ENCODE measurements at places on chromosomes 5 and 9.
A peak's percentile ranks its signal among the peaks of the same experiment; 100 is the strongest.

DNA sequence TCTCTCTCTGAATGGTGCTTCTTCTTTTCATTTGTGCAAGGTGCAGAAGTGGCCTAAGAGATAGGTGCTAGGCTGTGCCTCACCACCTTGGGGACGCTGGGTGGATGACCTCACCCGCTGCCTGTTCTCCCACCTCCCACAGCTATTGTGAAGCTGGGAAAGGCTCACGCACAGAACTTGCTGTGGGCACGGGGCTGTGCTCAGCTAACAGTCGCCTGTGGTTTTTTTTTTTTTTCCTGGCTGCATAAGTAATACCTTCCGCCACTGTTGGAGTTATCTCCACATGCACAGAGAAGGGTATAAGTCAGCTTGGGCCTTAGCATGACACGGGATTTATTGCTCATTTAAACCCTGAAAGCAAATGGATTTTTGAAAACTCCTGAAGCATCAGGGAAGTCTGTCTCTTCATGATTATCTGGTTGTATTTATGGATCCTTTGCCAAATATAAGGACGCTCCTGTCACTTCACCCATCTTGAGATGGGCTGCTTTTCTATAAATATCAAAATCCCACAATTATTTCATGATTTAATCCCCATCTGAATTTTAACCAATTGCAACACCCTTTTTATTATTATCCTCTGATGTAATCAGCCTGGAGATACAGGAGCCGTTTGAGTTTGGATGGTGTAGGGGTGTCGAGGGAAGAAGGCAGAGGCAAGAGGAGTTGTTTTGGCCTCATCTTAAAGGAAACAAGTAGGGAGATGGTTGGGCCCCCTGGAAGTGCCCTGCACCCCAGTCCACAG, 9.0 kb downstream of the DBH start:
- DNase-seq, result no peak

GRCh38 chr5:40550481-40550880, 129.2 kb upstream of the PTGER4 start:
- no peak for DNase-seq

DNA sequence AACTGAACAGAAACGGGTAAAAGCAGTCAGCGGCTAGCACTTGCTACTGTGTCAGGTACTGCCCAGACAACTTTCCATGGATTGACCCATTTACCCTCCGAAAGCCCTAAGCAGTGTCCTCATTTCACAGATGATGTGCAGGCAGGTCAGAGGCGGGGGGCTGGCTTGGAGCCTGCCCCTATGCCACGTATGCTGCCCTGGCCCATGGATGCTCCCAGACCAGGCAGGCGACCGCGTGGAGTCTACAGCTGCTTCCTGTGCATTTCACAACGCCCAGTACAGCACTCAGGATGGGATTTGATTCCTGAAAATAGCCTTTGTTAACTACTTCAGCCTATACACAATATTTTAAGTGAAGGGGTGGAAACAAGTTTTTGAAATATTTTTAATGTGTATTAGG, 202.9 kb downstream of the NXNL2 start:
- DNase-seq, result peak; percentile 33

- DNase-seq, result no peak
Measured at GRCh38 chr9:72980183-72980582, 27.3 kb upstream of the ALDH1A1 start.

- DNase-seq, result no peak
Measured at GRCh38 chr5:132686193-132686592, 12.4 kb downstream of the IL4 start.

DNA sequence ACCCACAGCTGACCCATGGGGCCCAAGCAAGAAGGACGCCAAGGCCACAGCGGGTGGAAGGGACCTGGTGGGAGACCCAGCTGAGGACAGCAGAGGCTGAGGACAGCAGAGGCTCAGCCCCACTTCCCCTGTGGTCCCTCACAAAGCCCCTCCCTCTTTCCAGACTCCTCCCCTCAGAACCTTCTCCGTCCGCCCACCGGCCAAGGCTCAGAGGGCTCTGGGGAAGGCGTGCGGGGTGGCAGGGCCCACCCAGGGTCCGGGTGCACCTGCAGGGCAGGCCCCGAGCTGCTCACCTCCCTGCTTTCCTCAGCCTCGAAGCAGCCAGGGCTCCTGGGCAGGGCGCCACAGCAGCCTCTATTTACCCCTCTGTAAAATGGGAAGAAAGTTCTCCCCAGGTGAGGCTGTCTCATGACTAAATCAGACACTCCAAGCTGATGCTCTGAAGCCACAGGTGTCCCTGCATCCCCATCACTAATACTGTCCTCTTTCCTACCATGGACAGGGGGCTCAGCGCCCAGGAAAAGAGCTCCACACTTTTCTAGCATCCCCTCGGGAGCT, 137.9 kb upstream of the PPP1R26 start:
- no peak for DNase-seq

- no peak for DNase-seq
Measured at GRCh38 chr5:152237531-152237930, 167.5 kb downstream of the NMUR2 start.

GRCh38 chr5:1067141-1068121, 44.4 kb downstream of the SLC12A7 start:
- no peak for DNase-seq

- DNase-seq, result no peak
Measured at GRCh38 chr5:143992496-143992895, 178.0 kb downstream of the YIPF5 start.

DNA sequence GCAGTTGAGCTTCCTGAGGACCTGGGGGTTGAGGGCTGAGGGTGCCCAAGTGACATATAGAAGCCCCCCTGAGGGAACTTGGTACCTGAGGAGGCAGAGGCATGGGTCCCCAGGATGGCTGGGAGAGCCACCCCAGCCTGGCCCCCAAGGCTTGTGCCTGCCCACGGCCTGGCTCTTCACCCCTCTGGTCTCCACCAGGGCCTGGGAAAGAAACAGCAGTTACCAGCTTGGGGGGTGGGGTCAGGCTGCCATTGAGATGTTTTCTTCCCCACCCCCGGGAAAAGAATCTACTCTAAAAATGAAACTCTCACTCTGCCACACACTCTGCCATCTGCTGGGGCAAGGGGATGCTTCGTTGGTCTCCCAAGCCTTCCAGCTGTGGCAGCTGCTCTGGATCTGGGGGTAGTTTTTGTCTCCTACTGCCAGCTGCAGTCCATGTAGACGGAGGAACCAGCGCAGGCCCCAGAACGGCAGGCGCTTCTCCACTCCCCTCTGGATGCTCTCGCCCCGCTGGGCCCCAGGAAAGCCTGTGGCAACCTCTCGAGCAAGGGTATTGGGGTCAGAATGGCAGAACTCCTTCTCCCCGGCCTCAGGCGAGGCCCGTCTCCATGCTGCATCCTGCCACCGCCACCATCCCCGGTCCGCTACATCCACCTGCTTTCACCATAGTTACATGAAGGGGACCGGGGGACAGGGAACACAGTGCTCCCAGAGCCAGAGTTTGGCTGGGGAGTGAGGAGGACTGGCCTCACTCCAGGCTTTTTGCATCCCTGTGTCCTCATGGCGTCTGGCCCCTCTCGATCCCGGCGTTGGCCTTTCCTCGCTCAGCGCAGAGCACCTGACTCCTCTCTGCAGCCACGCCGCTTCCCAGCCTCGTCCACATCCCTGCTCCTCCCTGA, 123.5 kb downstream of the DAB2IP start:
- no peak for DNase-seq

GRCh38 chr9:68708513-68708912, 3.5 kb downstream of the PIP5K1B start:
- DNase-seq, result no peak

- no peak for DNase-seq
Measured at GRCh38 chr5:120895660-120896059, 431.6 kb downstream of the PRR16 start.

DNA sequence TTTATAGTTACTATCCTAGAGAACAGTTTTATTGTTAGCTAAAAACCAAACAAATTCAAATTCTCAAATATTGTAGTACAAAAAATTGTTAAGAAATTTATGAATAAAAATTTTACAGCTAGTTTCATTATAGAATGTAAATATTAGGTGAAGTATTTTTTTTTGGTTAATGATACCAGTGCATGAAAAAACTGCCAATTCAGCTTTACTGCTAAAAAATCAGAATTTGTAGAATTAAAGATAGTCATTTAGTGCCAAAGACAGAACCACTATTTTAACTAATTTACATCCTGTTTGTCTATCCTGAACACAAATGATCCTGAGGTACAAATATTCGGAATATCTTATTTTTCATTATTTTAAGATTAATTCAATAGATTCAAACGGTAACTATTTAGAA, 202.6 kb downstream of the FER start:
- DNase-seq, result no peak

GRCh38 chr9:134320126-134320867, 6.0 kb upstream of the RXRA start:
- peak; percentile 55 for DNase-seq

DNA sequence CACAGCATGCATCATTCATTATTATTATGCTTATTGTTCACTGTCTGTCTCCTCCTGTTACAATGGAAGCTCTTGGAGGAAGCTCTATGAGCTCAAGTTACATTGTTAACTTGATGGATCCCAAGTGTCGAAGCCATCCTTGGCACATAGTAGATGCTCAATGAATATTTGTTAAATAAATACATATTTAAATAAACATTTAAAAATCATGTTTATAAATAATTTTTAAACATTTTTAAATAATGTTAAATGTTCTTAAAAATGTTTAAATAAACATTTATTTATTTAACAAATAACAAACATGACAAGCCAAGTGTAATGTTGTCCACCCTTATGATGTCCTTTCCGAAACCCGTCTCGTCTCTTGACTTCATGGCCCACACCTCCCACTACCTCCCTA, 69.5 kb downstream of the USP20 start:
- no peak for DNase-seq

DNA sequence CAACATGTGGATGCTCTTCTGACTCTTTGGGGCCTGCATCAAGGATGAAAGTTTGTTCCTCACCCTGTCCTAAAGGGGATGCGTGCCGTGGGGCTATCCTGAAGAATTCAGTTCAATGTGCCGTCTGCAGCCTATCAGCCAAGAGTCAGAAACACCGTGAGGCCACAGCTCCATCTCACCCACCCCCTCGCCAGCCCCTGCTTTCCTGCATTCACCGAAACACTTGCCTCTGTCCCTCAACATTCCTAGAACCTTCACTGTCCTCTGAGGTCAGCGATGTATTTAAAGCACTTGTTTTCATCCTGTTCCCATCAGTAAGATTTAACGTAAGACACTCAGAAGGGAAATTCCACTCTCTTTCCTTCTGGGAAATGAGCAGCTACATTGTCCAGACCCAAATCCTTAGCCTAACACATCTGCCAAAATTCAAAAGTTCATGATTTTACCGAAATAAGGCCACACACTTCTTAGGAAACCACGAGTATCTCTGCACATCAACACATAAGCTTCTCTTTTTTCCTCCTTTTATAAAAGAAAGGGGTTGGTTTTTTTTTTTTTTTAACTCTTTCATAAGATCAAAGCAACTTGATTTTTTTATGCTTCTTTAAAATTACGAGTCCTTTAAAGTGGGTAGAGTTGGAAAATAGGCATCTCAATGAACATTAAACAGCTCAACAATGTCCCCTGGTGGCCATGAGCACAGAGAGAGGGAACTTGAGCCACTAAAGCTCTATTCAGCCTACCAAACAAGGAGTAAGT, 100.7 kb downstream of the SUSD1 start:
- DNase-seq, result peak; percentile 97

GRCh38 chr5:68239487-68239886, 23.9 kb downstream of the PIK3R1 start:
- peak; percentile 83 for DNase-seq

GRCh38 chr9:27351438-27351837, 54.5 kb upstream of the EQTN start:
- DNase-seq, result no peak

- DNase-seq, result no peak
Measured at GRCh38 chr9:105308461-105309341, 64.2 kb downstream of the SLC44A1 start.

DNA sequence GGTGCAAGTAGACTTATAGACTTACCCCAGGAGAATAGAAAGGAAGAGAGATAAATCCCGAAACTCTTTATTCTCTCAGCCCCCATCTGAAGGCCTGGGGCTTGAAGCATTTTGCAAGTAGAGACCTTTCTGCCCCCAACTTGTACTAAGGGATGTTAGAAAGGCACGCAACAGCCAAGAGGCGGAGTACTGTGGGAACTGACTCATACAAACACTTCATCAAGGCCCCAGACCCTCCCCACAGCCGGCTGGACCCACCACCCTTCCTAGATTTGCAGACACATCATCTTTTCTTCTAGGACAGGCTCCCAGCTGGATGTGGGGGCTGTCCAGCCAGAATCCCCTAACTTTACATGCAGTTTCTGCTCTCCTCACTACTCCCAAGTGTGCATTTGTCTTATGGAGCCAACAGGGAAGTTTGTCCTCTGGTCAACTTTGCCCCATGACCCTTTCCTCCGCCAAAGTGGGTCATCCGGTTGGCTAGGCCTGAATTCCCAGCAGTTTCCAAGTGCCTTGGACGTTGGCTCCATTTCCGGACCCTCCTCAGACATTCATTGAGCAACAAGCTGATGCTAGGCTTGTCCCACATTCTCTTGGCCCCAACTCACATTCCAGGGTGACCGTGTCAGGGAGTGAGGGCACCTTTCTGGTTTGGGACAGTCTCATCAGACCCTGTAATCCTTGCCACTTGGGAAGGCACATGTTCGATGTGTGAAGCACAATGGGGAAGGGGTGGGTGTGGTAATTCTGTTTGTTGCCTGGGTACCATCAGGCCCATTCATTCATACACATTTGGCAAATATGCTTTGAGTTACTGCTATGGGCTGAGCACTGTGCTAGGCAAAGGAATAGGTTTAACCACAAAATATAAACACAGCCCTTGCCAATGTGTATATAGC, 64.6 kb downstream of the ABLIM3 start:
- peak; percentile 64 for DNase-seq

- DNase-seq, result peak; percentile 14
Measured at GRCh38 chr5:127666043-127666716, 17.3 kb downstream of the CTXN3 start.

- no peak for DNase-seq
Measured at GRCh38 chr5:172497591-172498255, 43.4 kb upstream of the SH3PXD2B start.

GRCh38 chr9:134399435-134400056, 73.3 kb downstream of the RXRA start:
- peak; percentile 37 for DNase-seq

- no peak for DNase-seq
Measured at GRCh38 chr5:35862126-35862525, 5.4 kb downstream of the IL7R start.

GRCh38 chr5:31113666-31114350, 79.7 kb upstream of the CDH6 start:
- DNase-seq, result no peak

DNA sequence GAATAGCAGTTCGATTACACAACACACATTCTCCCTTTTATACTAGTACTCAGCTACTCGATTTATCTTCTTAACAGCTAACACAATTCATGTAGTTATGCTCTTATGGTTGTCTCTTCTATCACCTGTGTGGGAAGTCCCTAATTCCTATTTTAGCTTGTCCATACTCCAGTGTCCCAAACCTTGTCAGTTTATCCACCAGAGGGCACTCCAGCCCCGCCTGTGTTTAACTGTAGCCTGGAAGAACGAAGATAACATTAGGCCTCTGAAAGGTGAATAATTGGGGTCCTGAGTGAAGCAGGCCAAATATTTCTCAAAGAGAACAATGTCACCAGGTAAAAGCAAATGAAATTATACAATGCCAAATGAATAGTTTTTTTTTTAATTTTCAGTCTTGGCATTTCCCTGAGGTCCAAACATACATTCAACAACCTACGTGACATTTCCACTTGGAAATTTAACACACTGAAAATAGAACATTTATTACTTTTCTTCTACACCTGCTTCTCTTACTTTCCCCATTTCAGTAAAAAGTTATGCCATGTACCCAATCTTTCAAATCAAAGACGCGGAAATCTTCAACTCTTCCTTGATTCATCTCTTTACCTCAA, 560.7 kb downstream of the HTR1A start:
- DNase-seq, result peak; percentile 33

Measured in fibroblast of skin of right biceps (primary cell).